ENCODE measurements at places on chromosomes 4 and X.

- no peak for DNase-seq
Measured at GRCh38 chrX:39667191-39667590, 430.6 kb downstream of the BCOR start.

GRCh38 chrX:119687661-119688413 lies 5.1 kb downstream of the SEPTIN6 start:
- DNase-seq: no peak

- no peak for DNase-seq
Measured at GRCh38 chrX:44974451-44974850, 101.5 kb downstream of the KDM6A start.

- DNase-seq: no peak
Measured at GRCh38 chr4:2742823-2743517, 13.2 kb downstream of the TNIP2 start.

GRCh38 chr4:73683033-73683432 lies 57.3 kb upstream of the CXCL8 start:
- no peak for DNase-seq

GRCh38 chr4:169460081-169460480 lies 152.3 kb downstream of the NEK1 start:
- no peak for DNase-seq

DNA sequence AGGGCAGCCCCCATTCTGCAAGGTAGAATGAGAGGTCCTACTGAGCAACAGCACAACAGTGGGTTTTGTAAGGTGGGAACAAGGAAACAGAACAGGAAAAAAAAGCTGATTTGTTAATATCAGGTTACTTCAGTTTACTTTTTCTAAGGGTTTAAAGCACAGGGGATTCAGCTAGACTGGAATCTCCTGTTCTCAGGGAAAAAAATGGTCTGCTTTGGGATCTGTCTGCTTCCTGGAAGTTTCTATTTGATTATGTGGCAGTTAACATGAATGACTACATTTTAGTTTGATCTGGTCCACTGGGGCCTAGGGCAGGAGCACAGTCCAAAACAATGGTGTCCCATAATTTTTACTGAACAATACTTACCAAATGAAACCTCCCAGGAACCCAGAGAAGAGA lies 104.6 kb downstream of the FBXW7 start:
- DNase-seq: no peak

- no peak for DNase-seq
Measured at GRCh38 chrX:67523002-67523681, 20.7 kb upstream of the AR start.

GRCh38 chr4:82578935-82579334 lies 17.1 kb upstream of the TMEM150C start:
- DNase-seq: no peak

- no peak for DNase-seq
Measured at GRCh38 chrX:114766541-114766940, 182.7 kb downstream of the HTR2C start.

DNA sequence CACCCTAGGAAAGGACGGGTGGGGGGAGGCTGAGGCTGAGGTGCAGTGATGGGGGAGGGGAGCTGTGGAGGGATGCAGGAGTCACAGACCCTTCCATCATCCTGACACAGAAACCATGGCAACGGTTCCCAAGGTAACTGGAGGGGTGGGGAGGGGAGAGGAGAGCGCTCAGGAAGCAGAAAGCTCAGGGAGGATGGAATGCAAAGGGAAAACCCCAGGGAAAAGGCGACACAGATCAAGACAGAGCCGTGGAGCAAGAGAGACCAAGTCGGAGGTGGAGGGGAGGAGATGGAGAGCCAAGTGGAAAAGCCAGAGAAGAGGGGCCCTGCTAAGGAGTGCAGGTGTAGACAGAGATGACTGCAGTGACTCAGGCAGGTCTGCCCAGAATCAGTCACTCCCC lies 14.5 kb downstream of the L1CAM start:
- no peak for DNase-seq

GRCh38 chr4:15836362-15836761 lies 58.2 kb downstream of the CD38 start:
- no peak for DNase-seq

DNA sequence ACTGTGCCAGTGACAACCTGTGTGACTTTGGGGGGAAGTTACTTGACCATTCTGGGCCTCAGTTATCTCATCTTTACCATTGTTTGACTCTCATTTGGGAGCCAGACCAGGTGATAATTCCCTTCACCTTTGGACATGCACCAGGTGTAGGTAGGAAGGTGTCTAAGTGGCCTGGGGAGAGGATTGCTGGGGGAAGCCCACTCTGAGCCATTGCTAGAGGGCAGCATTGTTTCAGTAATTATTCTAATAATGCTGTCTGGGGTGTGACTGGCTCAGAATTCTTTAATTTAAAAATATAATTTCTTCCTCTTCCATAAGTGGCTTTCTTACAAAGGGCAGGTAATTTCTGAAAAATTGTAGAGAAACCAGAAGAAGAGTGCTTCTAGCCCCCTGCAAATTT lies 104.3 kb downstream of the RTL9 start:
- no peak for DNase-seq

- DNase-seq: no peak
Measured at GRCh38 chrX:44010626-44011025, 37.4 kb upstream of the NDP start.

DNA sequence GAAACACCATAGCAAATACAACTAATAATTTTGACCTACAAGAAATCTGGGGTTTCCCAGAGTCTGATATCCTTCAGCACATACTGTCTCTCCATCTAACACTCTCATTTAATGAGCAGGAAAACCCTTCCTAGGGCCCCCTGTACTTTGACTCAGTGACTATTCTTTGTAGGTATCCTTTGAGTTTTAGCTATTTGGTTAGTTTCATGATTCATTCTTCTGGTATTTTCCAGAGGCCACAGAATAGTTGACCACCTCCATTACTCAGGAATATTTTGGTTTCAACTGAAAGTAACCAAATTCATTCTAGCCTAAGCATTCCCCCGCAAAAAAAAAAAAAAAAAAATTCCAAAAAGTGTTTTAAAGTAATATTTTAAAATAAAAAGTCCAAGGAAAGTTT lies 140.0 kb downstream of the IDS start:
- DNase-seq: no peak

GRCh38 chr4:26000274-26000950 lies 86.4 kb downstream of the SMIM20 start:
- DNase-seq: no peak

DNA sequence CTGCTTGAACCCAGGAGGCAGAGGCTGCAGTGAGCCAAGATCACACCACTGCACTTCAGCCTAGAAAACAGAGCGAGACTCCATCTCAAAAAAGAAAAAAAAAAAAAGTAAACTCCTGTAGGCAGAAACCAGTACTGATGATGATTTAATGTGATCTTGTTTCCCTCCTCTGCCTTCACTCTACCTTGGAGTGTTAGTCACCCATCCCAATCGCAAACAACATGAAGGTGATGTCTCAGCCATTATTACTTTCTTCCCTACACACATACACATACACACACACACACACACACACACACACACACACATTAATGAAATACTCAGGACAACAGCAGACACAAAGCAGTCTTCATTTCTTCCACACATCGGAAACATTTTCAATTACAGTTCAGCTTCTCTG lies 15.6 kb downstream of the XKRX start:
- DNase-seq: no peak

GRCh38 chr4:14853176-14853943 lies 148.9 kb upstream of the CPEB2 start:
- no peak for DNase-seq

DNA sequence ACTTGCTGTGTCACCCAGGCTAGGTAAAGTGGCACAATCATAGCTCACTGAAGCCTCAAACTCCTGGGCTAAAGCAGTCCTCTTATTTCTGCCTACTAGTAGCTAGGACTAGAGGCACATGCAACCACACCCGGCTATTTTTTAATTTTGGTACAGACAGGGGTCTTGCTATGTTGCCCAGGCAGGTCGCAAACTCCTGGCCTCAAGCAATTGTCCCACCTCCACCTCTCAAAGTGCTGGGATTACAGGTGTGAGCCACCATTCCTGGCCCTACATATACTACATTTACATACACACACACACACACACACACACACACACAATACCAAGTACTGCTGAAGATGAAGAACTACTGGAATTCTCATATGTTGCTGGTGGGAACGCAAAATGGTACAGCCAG lies 26.9 kb downstream of the SMIM31 start:
- DNase-seq: no peak

- DNase-seq: no peak
Measured at GRCh38 chr4:78704317-78704716, 71.8 kb upstream of the BMP2K start.

- no peak for DNase-seq
Measured at GRCh38 chr4:55509266-55509665, 37.4 kb downstream of the CLOCK start.

GRCh38 chr4:2811830-2812611 lies 19.1 kb downstream of the SH3BP2 start:
- DNase-seq: peak; percentile 65

DNA sequence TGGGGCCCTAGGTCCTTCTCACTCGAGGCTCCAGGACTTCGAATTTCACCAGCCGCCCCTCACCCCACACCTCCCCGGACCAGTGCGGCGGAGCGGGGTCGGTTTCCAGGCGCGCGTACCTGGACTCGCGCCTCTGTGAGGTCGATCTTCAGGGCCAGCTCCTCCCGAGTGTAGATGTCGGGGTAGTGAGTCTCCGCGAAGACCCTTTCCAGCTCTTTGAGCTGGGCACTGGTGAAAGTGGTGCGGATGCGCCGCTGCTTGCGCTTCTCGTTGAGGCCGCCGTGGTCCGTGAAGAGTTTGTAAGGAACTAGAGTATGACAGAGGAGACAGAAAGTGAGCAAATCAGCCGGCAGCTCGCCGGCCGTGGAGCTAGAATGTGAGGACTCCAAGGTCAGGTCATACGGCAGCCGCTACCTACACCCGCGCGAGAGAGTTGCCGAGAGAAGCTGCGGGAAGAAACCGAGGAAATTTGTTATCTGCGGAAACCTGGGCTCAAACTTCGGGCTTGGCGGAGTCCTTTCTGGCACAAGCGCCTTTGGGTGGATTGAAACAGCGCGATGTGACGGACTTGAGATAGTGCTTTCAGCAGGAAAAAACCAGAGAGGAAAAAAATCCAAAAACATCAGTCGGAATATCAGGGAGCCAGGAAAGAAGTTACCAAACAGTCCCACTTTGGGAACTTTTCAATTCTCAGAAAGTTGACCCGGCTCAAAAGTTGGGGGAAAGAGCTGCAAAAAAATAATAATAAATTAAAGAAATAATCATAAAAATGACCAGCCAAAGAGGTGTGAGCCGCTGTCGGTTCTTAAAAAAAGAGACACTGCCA lies 1.1 kb downstream of the PHOX2B start:
- DNase-seq: peak; percentile 74

DNA sequence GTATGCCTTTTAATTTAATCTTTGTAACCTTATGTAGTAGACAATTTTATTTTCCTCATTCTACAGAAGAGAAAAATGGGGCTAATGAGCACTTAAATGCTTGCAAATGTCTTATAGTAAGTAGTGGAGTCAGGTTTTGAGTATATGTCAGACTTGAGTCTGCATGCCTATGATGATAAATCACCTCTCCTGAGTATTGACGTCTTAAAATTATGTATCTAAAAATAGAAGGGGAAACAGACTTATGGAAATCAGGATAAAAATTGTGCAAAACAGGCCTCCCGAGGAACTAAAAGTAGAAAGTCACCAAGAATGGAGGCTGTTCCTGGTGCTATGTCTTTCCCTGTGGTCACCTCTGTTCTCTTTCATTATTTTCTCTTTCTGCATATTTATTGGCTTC lies 92.7 kb downstream of the STIM2 start:
- no peak for DNase-seq

- no peak for DNase-seq
Measured at GRCh38 chr4:125262079-125262478, 52.7 kb upstream of the FAT4 start.

DNA sequence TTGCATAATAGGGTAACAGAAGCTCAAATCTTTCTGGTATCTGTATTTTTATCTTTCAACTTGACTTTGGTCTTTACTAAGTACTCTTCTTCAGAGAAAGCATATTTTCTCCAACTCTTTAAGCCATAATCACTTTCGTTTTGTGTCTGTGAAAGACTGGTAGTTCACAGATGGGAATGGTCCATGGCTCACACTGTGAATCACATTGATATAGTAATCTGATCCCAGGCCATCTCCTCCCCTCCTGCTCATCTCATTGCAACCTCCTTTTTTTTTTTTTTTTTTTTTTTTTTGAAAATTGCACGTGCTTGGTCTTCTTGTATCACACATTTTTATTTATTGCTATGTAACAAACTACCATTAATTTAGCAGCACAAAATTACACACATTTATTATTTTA lies 694.5 kb upstream of the SLIT2 start:
- DNase-seq: no peak

- no peak for DNase-seq
Measured at GRCh38 chr4:182918044-182918607, 940 bp upstream of the DCTD start.

- DNase-seq: no peak
Measured at GRCh38 chr4:153183146-153183545, 21.1 kb upstream of the TRIM2 start.

GRCh38 chrX:123673813-123674212 lies 59.0 kb downstream of the THOC2 start:
- DNase-seq: no peak

DNA sequence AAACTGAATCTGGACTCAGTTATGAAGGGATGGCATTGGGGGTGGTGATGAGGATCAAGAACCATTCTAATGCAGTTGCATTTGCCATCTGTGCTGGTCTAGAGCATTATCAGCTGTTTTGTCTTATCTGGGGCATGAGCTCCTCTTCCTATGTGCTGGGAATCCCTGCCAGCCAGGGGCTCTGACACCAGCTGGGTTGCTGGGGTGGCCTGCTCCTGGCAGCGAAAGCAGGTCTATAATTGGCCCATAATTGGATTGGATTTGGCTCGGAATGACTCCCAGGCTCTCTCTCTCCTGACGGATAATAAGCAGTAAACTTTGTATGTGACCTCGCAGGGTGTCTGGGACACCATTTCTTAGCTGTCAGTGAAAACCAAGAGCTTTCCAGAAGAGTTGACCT lies 34.1 kb downstream of the SMPX start:
- DNase-seq: no peak

- no peak for DNase-seq
Measured at GRCh38 chrX:37786624-37787422, 7.0 kb downstream of the CYBB start.

- no peak for DNase-seq
Measured at GRCh38 chr4:100694467-100694866, 176.6 kb upstream of the EMCN start.

- no peak for DNase-seq
Measured at GRCh38 chrX:108070891-108071290, 20.5 kb downstream of the PSMD10 start.

GRCh38 chr4:38373375-38373774 lies 290.6 kb upstream of the KLF3 start:
- DNase-seq: no peak

Measured in right kidney (tissue), 9 donors.